ENCODE measurements at places on chromosomes 12 and 14. TPM values are rescaled to one million over a fixed set of nuclear protein-coding genes. Genes with fewer than 3 reads are reported as not detected.

Gene RNF212B
- 0.09 TPM for polyA plus RNA-seq

Gene CARMIL3
- polyA plus RNA-seq, result 0.71 TPM

Gene POTEM
- polyA plus RNA-seq, result not detected

Gene PTGER2
- polyA plus RNA-seq, result 20.6 TPM

Gene HDAC7
- 67.6 TPM for polyA plus RNA-seq

Gene ALKBH1
- polyA plus RNA-seq, result 6.8 TPM

Gene PZP
- polyA plus RNA-seq, result 0.69 TPM

Gene EPS8
- 30.1 TPM for polyA plus RNA-seq

Gene TMTC1
- 8.1 TPM for polyA plus RNA-seq

Gene SERPINA4
- polyA plus RNA-seq, result not detected

Data from lung (tissue), 17 donors.